ENCODE measurements at places on chromosomes 11 and 22.

GRCh38 chr11:64809781-64810241 lies 540 bp downstream of the MEN1 start:
- no peak for DNase-seq

GRCh38 chr11:69461272-69461962 lies 20.0 kb upstream of the LINC01488 start:
- no peak for DNase-seq

- DNase-seq = no peak
Measured at GRCh38 chr11:100141201-100141600, 545.9 kb upstream of the ARHGAP42 start.

DNA sequence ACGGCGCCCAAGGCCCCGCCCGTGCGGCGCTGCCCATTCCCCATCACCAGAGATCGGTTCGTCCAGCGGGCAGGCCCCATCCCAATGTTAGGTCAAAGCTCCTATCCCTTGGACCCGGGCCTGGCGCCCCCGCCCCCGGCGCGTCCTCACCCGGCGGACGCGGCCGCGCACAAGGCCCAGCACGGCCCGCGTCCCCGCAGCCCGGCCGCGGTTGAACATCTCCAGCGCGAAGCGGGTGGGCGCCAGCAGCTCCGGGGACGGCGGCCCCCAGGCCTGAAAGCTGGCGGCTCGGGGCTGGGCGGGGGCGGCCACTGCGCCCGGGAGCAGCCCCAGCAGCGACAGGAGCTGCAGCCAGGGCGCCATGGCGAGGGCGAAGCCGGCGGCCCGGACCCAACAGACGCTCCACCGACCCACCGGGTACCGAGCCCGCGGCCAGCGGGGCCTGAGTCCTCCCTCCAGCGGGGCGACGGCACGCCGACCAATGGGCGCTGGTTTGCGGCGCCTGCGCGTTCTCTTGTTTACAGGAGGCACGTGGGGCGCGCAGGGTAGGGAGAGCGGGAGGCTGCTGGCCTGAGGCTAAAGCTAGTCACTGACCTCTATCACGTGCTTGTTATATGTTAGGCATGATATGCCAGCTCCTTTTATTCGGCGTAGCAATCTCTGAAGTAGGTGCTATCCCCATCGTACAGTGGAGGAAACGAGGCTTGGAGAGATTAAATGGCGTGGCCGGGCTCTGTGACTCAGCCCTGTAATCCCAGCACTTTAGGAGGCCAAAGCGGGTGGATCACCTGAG lies at the start of gene CTSF:
TSS of gene CTSF (minus strand) at position 483 of the 793 bp plus-strand sequence. CDS start at position 363, 120 bp downstream.
- peak; percentile 94 for DNase-seq

GRCh38 chr11:10604340-10604748 lies 35.9 kb upstream of the LYVE1 start:
- peak; percentile 33 for DNase-seq

DNA sequence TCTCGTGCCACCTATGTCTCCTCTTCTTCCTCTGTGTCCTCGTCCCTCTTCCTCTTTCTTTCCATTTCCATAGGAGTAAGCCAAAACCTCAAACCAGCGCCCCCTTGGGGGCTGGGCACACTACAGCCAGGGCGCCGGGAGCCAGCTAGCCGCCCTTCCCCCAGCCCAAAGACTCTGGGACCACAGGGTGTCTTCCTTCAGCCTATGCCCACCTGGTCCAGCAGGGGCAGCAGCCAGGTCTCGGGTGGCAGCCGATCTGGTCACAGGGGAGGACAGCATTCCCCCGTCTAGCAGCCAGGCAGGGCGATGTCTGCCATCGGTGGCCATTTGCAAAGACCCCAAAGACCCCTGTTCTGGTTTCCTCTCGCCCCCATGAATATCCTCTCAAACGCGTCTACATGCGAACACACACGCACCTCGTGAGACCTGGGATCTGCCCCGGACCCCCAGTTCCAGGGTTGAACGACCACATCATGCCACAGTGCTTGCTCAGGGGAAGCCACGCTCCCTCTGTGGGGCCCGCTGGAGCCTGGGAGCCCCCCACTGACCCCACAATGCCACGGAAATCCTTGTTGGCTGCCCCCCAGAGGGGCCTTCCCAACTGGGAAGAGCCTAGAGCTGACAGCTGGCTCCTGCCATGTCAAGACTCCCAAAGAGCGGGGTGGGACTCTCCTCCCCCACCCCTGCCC lies 546.0 kb upstream of the CCDC179 start:
- no peak for DNase-seq

GRCh38 chr11:17526326-17526725 lies 17.9 kb downstream of the USH1C start:
- DNase-seq = no peak

DNA sequence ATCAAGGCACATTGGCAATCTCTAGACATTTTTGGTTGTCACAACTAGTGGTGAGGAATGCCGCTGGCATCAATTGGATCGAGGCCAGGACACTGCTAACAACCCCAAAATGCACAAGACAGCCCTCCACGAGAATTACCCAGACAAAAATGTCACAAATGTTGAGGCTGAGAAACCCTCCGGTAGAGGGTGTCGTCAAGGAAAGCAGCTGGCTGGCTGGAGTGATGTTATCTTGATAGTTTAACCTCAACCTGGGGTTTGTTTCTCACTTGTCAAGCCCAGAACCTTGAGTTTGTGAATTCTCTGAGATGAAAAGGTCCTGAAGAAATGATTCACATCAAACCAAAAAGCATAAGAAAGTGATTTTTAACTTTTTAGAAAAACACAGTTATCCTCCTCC lies 21.1 kb upstream of the TMPRSS13 start:
- DNase-seq = peak; percentile 58

Measured in suppressor macrophage (primary cell).